ENCODE measurements at places on chromosomes 5 and 9.

DNA sequence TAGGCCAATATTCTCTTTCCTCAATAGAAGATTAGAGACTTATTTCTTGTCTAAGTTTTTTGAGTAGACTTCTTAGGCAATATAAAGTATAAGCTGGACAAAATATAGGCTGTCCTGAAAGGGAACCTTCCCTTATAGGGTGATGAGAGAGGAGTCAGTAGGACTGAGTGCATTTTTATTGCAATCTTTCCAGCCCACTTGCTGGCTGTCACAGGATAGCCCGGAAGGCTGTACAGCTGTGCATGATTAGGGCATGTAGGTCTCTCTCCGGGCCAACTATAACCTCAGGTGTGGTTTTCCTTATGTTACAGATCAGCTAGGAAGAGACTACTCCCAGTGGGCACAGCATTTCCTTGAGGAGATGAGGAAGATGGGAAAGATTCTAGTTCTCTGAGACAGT lies 159.8 kb upstream of the MEF2C start:
- no peak for DNase-seq

DNA sequence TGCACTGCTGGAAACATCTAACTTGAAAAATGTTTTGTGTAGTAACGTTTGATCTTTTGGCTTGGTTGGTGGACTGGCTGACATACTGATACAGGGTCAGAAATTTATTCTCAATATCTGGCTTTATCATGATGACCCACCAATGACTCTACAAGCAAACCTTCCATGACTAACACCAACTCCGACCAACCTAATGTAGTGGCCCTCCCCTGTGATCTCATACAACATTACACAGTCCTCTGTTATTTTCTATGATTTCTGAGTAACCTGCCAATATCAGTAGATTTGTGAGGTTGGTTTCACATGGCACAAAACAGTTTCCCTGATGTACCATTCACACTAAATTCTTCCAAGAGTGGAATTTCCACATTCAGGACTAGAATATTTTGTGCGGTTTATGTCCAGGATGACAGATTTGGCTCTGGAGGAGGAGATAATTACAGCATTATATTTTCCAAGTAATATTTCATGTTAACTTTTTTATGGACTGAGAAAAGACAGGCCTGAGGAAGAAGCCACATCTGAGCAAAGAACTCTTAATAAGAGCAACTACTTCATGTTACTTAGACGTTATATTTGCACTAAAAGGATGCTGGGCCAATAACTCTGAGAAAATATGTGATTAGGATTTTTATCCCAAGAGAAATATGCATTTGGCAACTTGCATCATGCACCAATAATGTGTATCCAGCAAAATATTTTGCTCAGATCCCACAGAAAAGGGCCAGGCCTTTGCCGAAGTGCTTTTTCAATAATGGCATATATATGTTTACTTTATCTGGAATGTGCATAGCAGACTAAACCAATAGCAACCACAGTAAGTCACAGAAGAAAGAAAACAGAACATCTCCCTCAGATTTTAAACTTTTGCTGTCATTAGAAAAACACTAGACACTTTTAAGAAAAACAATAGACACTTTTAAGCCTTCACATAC lies 273.4 kb downstream of the KCNN2 start:
- DNase-seq: no peak

GRCh38 chr5:131375351-131375750 lies 111.5 kb downstream of the CDC42SE2 start:
- no peak for DNase-seq

DNA sequence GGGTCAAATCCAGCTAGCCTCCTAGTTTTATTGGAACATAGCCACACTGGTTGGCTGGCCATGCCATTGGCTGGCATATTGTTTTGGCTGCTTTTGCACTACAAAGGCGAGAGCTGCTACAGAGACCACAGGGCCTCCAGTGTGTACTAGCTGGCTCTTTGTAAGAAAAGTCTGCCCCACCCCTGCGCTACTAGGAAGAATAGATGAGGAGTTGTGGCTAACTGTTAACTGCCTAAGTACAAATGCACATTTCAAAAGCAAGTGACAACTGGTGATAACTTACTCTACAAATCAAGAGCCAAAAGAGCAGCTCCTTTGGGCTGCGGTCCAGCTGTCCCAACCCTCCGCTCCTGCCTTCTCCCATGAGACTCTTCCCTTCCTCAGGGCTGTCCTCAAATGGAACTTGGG lies 63.9 kb downstream of the SERINC5 start:
- no peak for DNase-seq

GRCh38 chr5:39432696-39433530 lies 8.1 kb upstream of the DAB2 start:
- DNase-seq: no peak

DNA sequence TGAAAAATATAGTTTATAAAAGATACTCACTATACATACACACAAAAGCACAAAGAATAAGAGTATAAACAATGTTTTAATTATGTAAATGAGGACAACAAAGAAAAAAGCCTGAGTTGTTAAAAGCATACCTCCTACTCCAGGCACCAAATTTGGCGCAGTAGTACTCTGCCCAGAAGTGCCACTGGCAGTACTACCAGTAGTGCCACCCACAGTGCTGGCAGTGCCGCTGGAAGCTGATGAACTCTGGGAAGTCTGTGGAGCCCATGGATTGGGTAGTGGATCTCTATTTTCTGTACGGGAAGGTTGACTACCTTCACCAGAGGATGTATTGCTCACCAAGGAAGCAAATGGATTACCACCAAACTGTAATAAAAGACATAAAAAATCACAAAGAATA lies 30.2 kb downstream of the UBQLN1 start:
- no peak for DNase-seq

DNA sequence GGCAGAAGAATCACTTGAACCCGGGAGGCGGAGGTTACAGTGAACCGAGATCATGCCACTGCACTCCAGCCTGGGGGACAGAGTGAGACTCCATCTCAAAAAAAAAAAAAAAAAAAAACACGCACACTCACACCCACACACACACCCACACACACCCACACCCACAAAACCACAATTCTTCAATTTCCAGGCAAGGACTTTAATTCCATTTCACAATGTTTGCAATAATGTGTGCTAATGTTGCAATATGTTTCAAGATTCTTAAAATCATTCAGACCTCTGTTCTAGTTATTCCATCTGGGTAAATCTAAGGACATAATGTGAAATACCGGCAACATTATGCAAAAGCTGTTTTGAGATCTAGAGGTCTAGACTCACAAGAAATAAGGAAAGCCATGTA lies 28.3 kb downstream of the CCDC69 start:
- no peak for DNase-seq

DNA sequence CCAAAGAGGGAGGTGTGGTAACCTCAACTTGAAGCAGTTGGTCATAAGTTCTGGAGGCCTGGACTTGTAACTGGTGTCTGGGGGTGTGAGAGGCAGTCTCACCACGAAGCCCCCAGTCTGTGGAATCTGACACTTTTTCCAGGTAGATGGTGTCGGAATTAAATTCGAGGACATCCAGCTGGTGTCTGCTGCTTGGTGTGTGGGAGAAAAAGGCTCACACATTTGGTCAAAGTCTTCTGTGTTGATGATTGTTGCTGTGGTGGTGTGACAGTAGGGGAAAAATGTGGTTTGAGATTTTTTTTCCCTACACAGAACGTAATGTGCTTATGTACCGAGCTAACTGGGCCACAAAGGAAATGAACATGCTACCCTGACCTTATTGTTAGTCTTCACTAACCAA lies 251.9 kb downstream of the MAT2B start:
- no peak for DNase-seq

DNA sequence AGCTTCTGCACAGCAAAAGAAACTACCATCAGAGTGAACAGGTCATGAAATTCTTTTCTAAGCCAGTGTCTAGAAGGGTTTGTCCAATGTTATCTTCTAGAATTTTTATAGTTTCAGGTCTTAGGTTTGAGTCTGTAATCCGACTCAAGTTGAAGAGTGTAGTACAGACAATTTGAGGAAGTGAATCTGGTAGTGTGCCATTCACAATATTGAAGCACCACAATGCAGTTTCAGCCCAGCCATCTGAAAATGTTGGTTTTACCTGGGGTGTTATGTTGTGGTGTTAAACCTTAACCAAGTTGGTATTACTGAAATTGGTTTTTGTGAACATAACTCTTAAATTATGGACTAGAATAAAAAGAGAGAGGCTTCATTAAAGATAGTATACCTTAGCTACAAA lies 77.2 kb downstream of the ADAMTS16 start:
- no peak for DNase-seq

GRCh38 chr9:136988872-136989271 lies 3.4 kb upstream of the PAXX start:
- no peak for DNase-seq

DNA sequence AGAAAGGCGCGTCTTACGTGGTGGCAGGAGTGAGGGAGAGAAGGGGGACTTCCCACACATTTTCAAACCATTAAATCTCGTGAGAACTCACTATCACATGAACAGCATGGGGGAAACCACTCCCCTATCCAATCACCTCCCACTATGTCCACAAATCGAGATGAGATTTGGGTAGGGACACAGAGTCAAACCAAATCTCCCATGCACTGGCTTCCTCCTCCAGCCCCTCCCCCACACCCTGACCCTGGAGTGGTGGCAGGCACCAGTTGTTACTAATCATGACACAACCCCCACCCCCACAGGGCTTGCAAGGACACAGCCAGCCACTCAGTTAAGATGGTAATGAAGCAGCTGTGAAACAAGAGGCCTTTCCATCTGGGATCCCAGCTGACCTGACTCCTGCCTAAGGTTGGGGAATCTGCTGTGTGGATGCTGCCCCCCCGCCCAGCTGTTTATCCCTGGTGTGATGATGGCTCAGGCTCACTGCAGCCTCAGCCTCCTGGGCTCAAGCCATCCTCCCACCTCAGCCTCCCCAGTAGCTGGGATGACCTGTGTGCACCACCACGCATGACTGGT lies 57.1 kb upstream of the FUBP3 start:
- DNase-seq: no peak

DNA sequence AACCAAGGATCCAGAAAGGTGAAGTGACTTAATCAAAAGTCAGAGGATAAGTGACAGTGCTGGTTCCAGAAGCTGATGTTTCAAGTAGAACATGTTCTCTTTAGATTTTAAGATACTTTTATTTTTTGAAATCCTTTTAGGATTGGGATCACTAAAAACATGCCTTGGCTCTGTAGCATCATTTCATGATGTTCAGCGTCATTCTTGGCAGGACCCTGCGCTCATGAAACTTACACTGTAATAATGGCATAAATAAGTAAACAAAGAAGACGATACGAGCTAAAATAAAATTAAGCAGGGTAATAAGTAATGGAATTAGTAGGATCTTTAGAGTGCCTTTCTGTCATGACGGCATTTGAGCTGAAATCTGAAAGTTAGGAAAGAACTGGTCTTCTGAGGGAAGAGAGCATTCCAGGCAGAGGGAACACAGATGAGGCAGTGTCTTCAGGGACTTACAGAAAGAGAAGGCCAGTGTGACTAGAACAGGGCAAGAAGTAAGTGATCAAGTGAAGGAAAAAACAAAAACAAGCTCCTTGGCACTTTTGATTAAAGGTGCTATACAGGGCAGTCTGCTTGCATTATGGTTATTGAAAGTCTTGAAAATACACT lies 19.9 kb downstream of the CTNNA1 start:
- no peak for DNase-seq

DNA sequence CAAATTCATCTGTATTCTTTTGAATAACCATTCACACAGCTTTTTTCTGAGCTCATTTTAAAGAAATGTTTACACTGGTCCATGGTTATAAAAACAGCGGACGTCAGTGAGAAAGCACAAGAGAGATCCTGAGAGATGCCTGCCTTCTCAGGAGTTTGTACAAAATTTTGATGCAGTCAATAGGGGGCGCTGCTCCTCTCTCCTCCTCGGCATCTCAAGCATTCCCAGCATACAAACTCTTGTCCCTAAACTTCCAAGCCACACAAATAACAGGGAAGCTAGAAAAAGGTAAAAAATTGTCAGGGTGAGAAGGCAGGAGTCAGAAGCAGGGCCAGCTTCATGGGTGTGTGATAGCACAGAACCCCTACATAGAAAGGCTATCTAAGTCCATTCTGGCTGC lies 11.2 kb upstream of the CCDC152 start:
- no peak for DNase-seq

GRCh38 chr9:77475641-77476473 lies 172.3 kb downstream of the GNA14 start:
- no peak for DNase-seq

- no peak for DNase-seq
Observed at GRCh38 chr9:135002802-135003201, 84.7 kb upstream of the OLFM1 start.

DNA sequence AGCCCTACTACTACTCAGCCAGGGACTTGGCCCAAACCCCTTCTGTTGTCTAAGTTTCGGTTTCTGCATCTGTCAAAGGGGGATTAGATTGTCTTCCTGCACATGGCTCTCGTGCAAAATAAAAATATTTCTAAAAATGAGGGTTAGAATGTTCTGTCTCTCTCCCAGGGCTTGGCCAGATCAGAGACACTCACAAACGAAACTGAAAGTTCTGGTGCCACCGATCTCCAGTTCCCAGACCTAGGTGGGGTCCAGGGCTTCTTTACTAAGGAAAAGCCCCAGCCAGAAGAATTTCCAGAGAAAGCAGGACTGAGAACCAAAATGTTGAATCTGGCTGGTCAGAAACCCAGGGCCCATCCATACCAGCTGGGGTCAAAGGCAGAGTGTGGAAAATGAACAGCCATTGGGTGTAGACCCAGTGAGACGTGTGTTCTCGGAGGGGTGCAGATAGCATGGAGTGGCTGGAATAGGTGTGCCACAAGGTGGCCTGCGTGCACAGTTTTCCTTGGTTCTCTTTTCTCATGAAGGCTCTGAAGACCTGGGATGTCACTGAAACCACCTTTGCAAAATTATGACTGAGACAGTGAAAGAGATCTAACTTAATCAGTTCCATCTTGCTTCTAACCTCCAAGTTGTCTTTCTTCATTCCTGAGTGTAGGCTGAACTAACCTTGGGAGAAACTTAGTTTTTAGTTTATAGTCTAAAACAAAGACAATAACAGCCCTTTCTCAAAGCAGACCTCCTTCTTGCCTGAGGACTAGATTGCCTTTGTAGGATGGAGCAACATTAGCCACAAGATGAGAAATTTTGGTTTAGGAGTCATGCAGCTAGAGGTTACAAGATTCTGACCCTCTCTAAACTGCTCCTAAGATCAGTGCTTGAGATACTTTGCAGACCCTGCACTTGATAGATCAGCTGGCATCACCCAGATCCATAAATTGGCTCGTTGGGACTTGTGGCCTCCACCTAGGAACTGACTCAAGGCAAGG lies 2.3 kb upstream of the SLC23A1 start:
- DNase-seq: no peak

DNA sequence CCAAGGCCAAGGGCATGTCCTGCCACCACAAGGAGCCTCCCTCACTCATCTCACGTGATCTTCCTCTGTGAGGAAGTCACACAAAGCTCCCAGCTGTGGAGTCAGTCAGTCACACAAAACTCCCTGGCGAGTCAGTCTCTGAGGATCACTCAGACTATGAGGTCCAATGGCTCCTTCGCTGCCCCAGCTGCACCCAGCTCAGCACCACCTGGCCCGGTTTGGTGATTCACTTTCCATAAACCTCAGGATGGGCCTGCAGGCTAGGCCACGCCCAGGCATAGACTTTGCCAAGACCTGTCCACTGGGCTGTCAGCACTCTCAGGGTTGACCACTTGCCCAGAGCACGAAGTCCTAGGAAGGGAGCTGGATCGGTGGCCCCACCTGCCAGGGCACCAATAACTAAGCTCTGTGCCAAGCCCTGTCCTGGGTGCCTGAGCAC lies 233.8 kb downstream of the HSPA4 start:
- DNase-seq: no peak

- DNase-seq: no peak
Observed at GRCh38 chr5:51033215-51033614, 350.0 kb upstream of the ISL1 start.

- no peak for DNase-seq
Observed at GRCh38 chr5:149584121-149584520, 2.8 kb downstream of the ARHGEF37 start.

- peak; percentile 75 for DNase-seq
Observed at GRCh38 chr5:177429248-177430040, 3.0 kb downstream of the GRK6 start.

Measured in stimulated activated CD8-positive, alpha-beta memory T cell treated with anti-CD3 and anti-CD28 coated beads, Interleukin-4, amount 100 ng/mL, for 4 hours (primary cell).